Central memory CD4-positive, alpha-beta T cell (primary cell): ENCODE measurements at places on chromosomes 5 and 9.
A peak's percentile ranks its signal among the peaks of the same experiment; 100 is the strongest.

DNA sequence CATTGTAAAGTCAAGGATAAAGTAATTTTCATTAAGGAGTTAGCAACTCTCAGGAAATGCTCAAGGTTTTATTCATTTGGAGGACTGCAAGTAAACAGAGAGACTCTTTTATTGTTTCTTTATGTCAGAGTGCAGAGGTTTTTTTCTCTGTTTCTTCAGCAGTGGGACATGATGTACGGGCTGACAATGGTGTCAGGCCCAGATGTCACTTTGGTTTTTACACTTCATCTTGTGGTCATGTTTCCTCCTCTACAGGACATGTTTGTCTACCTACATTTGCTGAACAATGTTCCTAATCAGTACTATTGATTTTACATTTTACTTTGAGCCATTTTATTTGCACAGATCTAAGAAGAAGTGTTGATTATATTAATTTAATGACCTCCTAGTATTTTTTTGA is 72.8 kb upstream of the PARP8 start:
- peak; percentile 51 for DNase-seq

- no peak for DNase-seq
These were observed 32.6 kb upstream of the ACOT12 start for GRCh38 chr5:81426359-81427030.

GRCh38 chr5:174528821-174529544 is 195.4 kb upstream of the MSX2 start:
- DNase-seq = no peak

GRCh38 chr9:133234577-133235322 is 25.7 kb upstream of the OBP2B start:
- DNase-seq = no peak

- DNase-seq = no peak
These were observed 14.2 kb downstream of the SPARC start for GRCh38 chr5:151672516-151672915.

GRCh38 chr9:135066291-135066690 is 21.2 kb upstream of the OLFM1 start:
- DNase-seq = no peak

DNA sequence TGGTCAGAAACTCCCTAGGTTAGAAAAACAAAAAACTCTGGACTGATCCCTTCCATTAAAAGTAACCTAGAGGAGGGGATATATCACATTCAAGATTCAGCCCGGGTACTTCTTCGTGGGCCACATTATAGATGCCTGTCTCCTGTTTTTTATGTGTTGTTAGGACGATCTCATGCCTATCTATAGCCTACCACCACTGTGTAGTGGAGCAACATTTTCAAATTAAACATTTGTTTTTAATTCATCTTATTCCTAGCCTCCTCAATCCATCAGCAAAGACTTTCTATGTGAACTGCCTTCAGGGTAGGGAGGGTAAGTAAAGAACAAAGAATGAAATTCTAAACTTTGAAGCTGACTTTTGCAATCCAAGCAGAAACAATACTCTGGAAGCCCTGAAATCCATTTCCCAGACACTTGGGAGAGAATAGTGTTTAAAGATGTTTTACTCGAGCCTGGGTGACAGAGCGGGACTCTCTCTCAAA is 379.4 kb downstream of the ANXA1 start:
- no peak for DNase-seq
